ENCODE measurements at places on chromosomes 3 and 15.

GRCh38 chr3:99980606-99981005 lies 133.7 kb downstream of the FILIP1L start:
- DNase-seq = no peak

DNA sequence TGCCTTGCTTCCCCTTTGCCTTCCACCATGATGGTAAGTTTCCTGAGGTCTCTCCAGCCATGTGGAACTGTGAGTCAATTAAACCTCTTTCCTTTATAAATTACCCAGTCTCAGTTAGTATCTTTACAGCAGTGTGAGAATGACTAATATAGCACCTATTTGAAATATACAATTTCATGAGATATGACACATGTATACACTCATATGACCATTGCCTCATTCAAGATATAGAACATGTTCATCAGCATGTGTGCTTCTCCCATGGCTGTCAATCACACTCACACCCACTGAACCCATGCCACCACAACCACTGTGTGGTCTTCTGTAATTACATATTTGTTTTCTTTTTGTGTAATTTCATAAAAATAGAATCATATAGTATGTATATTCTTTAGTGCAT lies 599.5 kb upstream of the EPHA6 start:
- no peak for DNase-seq

- no peak for DNase-seq
Measured at GRCh38 chr3:134083626-134084241, 54.0 kb upstream of the SLCO2A1 start.

- no peak for DNase-seq
Measured at GRCh38 chr3:14793126-14793857, 25.5 kb upstream of the FGD5 start.

All from mammary epithelial cell (primary cell).